ENCODE measurements at places on chromosomes 2 and 18.

DNA sequence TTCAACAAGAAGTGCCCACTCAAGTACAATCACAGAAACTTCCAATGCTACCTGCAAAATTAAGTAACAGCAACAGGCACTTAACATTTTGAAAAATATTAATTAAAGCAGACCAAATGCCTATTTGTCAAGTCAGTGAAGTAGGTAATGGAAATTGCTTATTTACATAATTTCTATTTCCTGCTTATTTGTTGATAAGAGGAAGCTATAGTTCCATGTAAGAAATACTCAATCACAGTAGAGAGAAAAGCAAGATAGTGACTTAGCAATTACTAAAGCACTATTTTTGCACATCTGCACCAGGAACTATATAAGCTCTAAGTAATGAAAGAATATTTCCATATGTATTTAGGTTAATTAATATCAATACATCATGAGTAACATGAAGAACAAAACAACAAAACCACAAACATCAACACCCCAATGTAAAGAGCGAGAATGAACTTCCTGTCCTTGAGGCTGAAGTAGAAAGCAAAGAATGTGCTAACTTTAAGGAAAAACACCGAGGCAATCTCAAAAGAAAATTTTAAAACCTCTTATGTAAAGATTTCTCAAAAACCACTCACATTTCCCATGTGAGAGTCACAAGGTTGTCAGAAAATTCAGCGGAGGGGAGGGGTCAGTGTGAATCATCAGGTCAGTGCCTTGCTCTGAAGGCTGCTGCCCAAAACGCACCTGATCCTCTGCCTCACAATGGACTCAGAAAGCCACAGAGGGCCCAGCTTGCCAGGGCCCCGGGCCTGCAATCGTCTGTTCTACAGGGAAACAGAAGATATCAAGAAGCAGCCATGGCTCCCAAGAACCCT, 12.5 kb downstream of the NPC1 start:
- DNase-seq: peak; percentile 69

DNA sequence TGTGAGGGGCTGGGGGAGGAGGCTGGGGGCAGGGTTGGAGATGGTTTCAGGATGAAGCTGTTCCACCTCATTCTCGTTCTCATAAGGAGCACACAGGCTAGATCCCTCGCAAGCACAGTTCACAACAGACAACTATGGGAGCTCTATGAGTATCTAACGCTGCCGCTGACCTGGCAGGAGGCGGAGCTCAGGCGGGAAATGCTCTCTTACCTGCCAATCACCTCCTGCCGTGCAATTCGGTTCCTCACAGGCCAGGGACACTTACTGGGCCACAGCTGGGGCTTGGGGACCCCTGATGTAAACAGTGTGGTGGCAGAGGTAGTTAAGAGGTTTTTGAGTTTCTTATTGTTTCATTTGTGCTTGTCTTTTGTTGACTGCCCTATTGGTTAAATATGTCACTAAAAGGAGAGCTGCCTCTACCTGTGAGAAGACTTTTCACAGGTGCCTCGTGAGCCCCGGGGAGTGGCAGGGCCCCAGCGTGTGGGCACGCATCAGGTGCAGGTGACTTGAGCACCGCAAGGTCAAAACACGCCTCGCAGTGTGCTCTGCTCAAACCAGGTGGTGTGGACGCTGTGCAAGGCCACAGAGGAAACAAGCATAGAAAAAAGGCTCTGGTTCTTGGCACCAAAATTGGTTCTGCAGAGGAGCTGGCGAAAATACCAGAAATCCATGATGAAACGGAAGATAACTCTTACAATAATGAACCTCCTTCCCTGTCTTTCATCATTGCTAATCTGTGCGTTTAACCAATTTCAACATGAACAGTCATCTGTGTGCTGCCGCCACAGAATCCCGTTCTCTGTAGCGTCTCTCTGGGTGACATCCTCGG, 10.2 kb downstream of the MLPH start:
- no peak for DNase-seq

- DNase-seq: no peak
Observed at GRCh38 chr2:241417626-241418025, 61.5 kb downstream of the FARP2 start.

DNA sequence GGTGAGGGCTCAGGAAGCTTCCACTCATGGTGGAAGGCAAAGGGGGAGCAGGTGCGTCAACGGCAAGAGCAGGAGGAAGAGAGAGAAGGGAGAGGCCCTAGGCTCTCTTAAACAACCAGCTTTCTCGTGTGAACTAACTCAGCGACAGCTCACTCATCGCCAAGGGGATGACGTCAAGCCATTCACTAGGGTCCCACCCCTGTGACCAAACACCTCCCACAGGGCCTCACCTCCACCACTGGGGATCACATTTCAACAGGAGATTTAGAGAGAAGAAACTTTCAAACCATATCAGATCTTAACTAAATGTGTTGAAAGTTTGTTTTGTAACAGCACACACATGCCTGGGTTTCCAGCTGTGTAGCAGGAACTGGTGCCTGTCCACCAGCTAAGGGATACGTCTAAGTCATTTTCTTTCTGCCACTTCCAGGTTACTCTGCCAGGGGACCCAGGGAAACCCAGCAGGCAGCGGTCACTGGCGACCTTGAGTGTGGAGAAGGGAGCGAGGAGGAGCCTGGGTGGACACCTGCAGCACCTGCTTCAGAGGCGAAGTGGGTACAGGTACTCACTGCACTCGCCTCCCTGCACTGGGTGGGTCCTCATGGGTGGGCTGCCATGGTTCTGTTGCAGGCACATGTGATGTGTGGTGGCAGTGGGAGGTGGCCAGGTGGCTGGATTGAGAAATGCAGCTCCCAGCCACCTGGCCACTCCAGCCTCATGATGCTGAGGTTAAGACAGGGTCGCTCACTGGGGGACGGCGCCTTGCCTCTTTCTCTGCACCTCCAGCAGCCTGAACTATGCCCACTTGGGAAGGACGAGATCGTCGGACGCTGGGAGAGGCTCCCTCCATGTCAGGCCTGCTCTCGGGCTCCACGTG, 8.4 kb upstream of the GPC1 start:
- no peak for DNase-seq

- DNase-seq: no peak
Observed at GRCh38 chr2:53505826-53506225, 261.8 kb upstream of the CHAC2 start.

DNA sequence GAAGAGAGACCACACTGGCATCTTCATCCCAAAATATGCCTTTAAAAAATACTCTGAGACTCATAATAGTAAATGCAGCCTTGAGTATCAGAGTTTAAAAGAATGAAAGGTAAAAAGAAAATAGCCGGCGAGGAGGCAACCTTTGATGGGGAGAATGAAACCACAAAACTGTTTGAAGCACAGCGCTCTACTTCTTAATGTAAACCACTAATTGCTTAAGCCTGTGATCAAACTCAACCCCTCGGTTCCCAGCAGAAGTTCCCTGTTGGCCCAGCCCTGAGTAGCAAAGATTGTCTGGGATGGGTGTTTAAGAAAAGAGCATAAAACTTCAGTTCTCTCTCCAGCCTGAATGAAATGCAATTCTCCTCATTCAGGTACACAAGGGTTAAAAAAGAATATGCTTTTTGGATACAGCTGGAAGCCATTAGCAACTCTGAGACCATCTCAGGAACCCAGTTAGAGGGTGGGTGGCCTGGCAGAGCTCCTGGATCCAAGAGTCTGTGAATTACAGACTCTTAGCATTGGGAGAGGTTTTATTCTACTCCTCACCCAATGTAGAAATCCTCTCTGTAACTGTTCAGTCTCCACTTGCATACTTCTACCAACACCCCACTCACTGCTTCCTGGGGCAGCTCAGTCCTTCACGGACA, 44.8 kb downstream of the VIT start:
- DNase-seq: no peak

DNA sequence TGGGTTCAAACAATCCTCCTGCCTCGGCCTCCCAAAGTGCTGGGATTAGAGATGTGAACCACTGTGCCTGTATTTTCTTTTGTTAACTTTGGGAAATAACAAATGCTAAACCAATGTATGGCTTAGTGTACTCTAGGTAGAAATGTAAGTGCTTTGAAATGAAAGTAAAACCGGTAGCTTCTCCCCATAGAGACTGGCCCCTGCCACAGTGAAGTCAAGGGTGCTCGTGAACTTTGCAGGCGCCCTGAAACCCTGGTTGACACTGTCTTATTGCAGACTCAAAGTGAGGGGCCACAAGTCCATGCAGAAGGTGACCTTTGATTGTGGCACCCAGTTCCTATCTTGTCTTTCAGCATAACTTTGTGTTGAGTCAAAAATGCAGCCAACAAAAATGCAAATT, 24.2 kb upstream of the MTCL1 start:
- DNase-seq: no peak

DNA sequence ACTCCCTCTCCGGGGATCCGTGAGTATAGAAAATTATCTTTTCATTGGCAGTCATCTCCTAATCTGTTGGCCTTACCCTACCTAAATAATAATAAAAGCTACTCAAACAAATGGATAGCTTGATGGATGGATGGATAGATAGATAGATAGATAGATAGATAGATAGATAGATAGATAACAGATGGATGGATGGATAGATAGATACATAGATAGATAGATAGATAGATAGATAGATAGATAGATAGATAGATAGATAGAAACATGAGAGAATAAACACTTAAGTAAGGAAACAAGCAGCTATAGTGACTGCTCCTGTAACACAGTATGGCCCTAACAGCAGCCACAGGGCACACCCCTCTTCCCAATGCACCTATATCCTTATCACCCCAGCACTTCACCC, 35.1 kb downstream of the MRPL30 start:
- DNase-seq: no peak

- DNase-seq: no peak
Observed at GRCh38 chr2:149575277-149575676, 12.3 kb downstream of the MMADHC start.

- DNase-seq: no peak
Observed at GRCh38 chr2:74037379-74037860, 52.7 kb downstream of the TET3 start.
